ENCODE measurements at places on chromosomes 11 and 22.

DNA sequence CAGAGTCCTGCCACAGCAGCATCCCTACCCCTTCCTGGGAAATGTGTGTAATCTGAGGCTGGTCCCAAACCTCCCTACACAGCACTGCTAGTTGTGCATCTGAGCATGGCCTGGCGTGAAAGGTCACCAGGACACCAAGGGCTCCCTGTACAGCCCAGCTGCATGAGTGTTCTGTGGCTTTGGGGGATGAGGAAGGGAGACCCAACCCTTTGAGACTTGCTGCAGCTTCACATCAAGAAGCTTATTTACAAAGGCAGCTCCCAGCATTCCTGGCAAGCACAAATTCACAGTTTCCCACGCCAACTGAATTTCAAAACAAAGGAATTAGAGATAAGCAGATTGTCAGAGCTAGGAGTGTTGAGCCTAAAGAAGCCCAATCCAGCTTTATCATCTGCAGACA is 32.2 kb downstream of the CSNK2A3 start:
- DNase-seq, result no peak

DNA sequence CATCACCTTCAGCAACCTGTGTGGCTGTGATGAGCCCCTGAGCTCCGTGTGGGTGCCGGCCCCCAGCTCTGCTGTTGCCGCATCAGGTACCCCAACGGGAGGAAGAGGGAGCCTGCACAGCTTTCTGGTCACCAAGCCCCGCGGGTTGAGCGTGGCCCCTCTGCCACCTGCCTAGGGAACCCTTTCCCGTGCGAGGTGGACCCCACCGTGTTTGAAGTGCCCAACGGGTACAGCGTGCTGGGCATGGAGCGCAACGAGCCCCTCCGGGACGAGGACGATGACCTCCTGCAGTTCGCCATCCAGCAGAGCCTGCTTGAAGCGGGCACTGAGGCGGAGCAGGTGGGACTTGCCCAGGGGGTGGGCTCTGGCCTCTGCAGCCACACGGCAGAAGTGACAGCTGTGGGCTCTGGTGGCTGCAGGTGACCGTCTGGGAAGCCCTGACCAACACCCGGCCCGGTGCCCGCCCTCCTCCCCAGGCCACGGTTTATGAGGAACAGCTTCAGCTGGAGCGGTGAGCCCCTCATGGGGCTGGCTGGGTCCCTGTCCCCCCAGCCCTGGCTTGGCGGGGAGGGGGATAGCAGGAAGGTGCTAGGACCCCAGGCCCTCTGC is 1.9 kb upstream of the SSH3 start:
- DNase-seq, result no peak

DNA sequence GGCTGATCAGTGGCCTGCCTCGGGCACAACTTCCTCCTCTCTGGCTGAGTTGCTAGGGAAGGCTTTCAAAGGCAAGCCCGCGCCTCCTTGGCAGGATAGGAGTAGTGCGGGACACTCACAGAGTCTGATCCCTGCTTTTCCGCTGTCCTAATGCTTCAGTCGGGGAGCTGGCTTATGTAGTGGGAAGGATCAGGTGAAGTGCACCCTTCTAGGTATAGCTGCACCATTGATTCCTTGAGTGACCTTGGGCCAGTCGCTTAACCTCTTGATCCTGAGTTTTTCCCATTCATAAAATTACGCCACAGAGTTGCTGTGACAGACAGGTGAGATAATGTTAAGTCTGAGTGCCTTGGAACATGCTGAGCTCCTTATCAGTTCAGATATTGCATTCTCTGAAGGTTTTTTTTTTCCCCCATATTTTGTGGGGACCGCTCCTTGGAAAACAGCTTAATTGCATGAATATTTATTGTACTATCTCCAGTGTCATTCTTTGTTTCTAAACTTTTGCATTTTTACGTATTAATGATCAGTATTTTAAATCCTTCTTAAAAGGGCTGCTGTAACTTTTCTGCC is 961 bp downstream of the IPO7 start:
- DNase-seq, result peak; percentile 33

GRCh38 chr11:84144531-84144930 is 858.4 kb upstream of the CCDC90B start:
- DNase-seq, result no peak

DNA sequence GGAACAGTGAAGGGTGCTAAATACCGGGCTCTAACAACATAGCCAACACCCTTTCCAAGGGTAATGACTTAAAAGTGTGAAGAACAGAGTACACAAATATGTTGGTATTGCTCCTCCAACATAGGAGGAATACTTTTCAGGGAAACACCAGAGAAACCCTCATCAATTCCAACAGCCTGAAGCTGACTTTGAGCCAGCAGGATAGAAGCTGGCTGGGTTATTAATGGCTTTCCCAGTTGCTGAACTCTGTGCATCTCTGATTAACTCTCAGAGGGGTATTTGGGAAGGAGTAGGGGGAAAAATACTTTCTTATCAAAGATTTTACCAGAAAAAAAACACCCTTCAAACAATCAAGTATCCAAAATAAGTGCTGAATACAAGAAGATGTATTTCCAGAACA is 95.6 kb downstream of the AMBRA1 start:
- DNase-seq, result no peak

- DNase-seq, result no peak
Observed at GRCh38 chr22:35037089-35037488, 28.9 kb upstream of the ISX start.

- peak; percentile 76 for DNase-seq
Observed at GRCh38 chr11:123547180-123547579, 107.2 kb downstream of the SCN3B start.

DNA sequence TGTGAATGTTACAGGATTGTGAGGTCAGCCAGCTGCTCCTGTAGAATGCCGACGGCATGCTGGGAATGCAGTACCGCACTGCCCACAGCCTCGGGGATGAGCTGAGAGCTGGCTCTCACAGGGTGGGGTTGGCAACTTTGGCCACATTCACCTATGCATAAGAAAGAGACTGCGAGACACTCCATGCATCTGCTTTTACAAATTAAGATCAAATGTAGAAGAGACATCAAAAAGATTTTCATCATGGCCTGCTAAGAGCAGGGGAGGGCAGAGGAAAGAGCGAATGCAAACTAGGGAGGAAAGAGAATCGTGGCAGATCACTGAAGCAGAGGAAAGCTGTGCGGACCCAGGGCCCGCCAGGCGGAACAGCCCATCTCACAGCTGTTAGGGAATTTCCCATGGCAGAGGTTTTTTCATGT is 49.8 kb upstream of the SPATA19 start:
- no peak for DNase-seq

DNA sequence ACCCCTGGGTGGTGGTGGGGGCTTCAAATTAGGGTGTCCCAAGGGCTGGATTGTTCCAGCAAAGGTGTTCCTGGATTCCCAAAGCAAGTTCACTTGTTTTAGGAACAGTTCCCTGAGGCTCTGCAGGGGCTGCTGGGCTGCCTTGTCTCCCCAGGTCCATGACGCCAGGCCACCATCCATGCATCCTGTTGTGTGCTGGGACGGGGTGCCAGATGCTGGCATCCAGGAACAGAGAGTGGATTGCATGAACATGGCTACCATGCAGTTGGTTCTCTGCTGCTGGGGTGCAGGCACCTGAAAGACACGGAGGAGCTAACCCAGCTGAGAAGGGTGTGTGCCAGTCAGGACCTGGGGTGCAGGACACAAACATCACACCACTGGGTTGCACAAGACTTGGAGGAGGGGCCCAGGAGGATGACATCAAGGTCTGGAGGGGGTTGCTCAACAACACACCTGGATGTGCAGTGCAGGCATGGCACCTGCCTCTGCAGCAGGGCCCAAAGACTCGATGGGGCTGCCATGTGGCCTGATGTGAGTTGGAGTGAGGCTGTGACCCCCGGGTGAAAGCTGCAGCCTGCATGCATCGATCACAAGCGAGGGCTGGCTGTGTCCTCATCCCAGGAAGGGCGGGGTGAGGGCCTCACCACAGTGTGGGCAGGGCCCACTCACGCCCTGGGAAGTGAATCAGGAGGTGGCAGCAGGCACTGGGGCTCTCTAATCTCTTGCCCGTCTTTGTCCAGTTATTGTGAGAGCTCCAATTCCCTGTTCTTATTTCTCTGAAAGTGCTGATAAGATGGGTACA is 74.0 kb upstream of the CLDN5 start:
- no peak for DNase-seq

- no peak for DNase-seq
Observed at GRCh38 chr11:126407101-126407521, 51.6 kb downstream of the ST3GAL4 start.

DNA sequence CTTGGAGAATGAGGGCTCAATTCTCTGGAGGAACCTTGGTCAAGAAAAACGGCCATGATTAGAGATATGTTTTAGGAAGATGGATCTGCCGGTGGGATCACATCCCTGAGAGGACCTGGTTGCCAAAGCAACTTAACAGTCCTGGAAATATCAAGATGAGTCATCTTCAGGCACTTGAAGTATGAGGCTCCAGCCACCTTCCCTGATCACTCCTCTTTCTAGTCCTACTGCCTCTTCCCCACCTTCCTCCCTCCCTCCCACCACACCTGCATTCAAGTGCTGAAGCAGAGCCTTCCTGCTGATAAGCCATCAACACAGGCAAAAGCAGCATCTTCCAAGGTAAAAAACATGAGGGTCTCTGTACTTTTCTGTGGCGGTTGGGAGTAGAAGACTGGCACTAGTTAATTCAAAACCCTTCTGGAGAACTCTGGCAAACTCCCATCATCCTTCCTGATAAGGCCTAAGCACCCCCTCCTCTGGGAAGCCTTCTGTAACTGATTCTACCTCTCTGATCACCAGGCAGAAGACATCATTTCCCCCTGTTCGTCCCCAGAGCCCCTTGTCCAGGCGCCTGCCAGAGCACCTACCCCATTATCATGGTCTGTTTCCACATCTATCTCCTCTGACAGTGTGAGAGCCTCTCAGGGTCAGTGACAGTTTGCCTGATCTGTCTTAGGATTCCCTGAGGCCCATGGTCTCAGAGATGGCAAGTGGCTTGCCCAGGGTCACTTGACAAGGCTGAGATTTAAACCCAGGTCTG is 79.8 kb downstream of the CLPB start:
- no peak for DNase-seq

GRCh38 chr11:31768749-31769640 is 42.1 kb downstream of the PAX6 start:
- no peak for DNase-seq

GRCh38 chr22:49296561-49296960 is 531.1 kb downstream of the BRD1 start:
- DNase-seq, result no peak

DNA sequence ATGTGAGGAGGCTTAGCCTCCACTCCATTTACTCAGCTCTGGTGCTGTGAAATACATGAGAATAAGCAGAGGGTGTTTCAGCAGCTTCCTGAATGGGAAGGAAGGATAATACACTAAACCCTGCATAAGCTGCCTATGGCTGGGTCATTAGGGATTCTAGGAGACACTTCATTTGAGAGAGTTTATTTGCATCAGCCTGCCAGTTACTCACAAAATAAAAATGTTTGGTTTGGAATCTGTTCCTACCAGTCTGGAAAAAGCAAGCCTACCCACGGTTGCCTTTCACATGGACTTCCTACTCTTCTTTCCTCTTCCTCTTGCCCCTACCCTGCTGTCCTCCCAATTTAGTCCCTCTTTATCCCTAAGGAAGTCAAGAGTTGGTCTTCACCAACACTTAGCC is 20.5 kb downstream of the SLC1A2 start:
- no peak for DNase-seq

- DNase-seq, result no peak
Observed at GRCh38 chr11:133408402-133408801, 123.9 kb downstream of the OPCML start.

DNA sequence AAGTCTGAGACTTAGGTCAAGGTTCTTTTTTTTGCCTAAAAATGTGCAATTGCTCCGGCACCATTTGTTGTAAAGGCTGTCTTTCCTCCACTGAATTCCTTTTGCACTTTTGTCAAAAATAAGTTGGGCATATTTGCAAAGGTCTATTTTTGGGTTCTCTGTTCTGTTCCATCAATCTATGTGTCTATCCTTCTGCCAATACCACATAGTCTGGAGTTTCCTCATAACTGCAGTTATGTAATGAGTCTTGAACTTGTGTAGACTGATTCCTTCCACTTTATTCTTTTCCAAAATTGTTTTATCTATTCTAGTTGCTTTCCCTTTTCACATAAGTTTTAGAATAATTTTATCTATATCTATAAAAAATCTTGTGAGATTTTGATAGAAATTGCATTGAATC is 6.7 kb downstream of the KCNJ5 start:
- DNase-seq, result no peak

- no peak for DNase-seq
Observed at GRCh38 chr22:35133702-35134380, 67.9 kb downstream of the ISX start.

GRCh38 chr22:47474464-47474863 is 712.0 kb downstream of the TBC1D22A start:
- DNase-seq, result peak; percentile 38

DNA sequence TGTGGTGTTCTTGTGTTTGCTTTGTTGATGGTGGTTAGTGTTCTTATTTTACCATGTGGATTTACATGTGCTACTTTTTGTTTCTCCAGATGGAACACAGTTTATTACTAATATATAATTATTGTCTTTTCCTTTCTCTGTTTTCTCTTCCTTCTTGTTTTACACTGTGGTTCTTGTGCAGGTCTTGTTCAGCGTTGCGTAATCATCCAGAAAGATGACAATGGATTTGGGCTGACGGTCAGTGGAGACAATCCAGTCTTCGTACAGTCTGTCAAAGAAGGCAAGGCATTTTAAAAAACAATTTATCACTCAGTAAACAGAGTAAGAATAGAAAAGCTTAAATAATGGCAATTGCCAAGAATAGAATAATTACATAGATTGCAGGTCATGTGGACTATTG is 84.4 kb downstream of the ARHGEF12 start:
- DNase-seq, result no peak

- DNase-seq, result peak; percentile 14
Observed at GRCh38 chr11:6611092-6611962, 689 bp downstream of the TAF10 start.

DNA sequence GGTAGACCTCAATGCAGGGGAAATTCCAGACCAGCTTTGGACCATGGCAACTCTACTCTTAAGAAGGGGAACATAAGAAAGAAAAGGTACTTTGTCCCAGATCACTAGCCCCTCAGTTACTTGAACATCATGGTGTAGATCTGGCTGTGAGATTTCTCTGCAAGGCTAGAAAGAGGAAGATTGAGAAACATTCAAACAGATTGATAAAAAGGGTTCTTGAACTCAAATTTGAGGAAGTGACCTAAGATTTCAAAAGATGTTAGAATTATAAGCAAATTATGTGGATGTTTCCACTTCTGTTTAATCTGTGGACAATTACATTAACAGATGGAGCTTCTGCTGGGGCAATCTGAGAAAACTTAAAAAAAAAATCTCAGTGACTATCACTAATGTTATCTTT is 21.8 kb upstream of the UPB1 start:
- no peak for DNase-seq

GRCh38 chr11:130092661-130093060 is 23.0 kb downstream of the APLP2 start:
- DNase-seq, result no peak

GRCh38 chr11:60493454-60493853 is 876 bp downstream of the MS4A12 start:
- no peak for DNase-seq
